ENCODE measurements at places on chromosomes 5 and 9.

- no peaks in the 10 kb centered on the region for H3K36me3 ChIP-seq
- DNase-seq = no peak
- H3K27ac ChIP-seq = no peak overlapping the region
- no peaks in the 10 kb centered on the region for H3K4me1 ChIP-seq
- H3K27me3 ChIP-seq = peaks cover 38% of the 10 kb centered on the region
Measured at GRCh38 chr5:5741418-5741817, 318.9 kb downstream of the ICE1 start.

DNA sequence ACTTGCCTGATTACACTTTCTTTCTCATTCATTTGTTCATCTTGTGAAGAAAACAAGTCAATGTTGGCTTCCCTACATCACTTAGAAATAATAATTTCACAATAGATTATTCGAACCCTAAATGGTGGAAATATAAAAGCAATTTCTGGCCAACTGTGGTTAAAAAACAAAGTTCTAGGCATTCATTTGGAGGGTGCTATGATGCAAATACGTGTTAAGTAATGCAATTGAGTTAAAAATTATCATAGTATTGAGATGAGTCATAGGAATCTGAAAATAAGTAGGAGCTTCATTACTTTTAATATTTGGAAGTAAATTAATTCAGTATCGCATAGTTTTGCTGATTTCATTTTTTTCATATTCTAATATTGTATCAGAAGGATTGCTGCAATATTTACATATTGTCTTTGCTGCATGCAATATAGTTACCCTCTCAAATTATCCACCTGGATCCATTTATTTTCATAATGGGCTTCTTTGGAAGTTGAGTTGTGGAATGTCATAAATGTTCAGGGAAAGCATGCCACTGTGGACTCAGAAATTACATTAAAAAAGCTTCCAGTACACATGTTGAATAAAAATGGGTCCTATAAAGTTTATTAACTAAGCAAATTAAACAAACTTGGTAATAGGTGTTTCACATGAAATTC, 647.7 kb upstream of the WWC1 start:
- H3K36me3 ChIP-seq = no peaks in the 10 kb centered on the region
- H3K27me3 ChIP-seq = no peaks in the 10 kb centered on the region
- peaks cover 29% of the 10 kb centered on the region for H3K4me1 ChIP-seq
- peak overlapping the region; percentile 59 for H3K27ac ChIP-seq

DNA sequence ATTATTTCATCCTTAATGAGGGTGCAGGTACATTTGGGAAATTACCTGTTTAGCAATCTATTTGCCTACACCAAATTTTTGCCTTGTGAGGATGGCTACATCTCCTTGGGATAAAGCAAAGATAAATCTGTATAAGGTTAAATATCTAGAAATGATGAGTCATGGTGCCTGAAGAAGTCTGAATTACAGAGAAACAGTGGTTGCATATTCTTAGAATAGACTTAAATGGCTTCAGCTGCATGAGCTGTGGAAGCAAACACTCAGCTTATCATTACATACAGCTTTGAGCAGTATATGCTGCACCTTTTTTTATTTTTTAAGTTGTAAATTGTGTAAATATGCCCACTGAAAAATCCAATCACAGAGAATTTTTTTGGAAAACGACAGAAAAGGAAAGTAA, 153.5 kb downstream of the RAPGEF6 start:
- H3K27ac ChIP-seq = no peak overlapping the region
- H3K4me3 ChIP-seq = no peak overlapping the region
- no peak for DNase-seq
- no peaks in the 10 kb centered on the region for H3K27me3 ChIP-seq
- H3K36me3 ChIP-seq = no peaks in the 10 kb centered on the region
- H3K4me1 ChIP-seq = no peaks in the 10 kb centered on the region

GRCh38 chr9:16705111-16705604, 165.3 kb downstream of the BNC2 start:
- peaks cover 54% of the 10 kb centered on the region for H3K4me1 ChIP-seq
- H3K36me3 ChIP-seq = no peaks in the 10 kb centered on the region
- DNase-seq = peak; percentile 95
- H3K27me3 ChIP-seq = no peaks in the 10 kb centered on the region

DNA sequence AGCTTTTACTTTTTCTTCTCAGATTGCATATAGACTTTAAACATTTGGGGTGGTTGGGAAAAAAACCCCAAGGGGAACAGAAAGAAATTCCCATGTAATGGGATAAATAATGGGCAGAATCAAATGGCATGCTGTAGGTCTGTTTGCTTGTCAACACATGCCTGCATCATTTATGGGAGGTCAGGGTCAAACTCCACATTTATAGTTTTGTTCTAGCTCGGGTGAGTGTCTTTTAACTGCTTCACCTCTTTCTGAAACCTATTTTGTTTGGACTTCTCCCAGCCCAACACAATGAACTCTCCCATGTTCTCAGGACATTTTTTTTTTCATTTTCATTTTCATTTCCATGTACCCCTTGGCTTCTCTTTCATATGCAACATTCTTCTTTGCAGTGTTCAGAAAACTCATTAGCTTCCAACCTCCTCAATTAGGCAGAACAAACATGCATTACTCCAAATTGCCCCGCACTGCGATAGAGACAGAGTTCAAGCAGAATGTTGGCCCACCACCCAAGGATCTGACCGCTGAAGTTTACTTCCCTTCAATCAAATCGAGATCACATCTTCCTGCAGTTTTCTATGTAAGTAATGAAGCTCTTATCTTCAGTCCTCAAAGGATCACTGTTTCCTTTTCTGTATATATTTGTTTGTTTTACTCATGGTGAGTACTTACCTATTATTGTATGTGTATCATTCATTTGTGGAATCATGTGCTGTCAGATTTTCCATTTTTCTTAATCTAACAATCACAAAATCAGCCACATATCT, 354.6 kb downstream of the ZSWIM6 start:
- no peaks in the 10 kb centered on the region for H3K36me3 ChIP-seq
- H3K4me3 ChIP-seq = no peak overlapping the region
- no peaks in the 10 kb centered on the region for H3K4me1 ChIP-seq
- H3K27me3 ChIP-seq = no peaks in the 10 kb centered on the region

DNA sequence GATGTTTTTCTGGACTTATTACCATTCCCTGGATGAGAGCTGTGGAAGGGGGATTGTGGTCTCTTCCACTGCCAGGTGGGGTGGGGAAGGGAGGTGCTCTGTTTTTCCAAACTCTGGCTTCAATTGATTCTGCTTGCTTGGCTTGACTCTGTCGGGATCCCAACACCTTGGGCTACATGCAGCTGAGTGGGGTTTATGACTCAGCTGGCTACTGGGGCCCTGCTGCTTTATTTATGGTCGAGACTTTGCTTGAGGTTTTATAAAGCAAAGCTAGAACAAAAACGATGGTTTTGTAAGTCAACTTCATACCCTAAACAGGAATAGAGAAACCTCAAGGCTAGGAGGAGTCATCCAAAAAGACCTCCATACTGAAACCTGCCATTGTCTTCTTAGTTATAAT, 76.3 kb downstream of the AOPEP start:
- no peak overlapping the region for H3K4me3 ChIP-seq
- no peak for DNase-seq
- peaks cover 34% of the 10 kb centered on the region for H3K4me1 ChIP-seq

- H3K27me3 ChIP-seq = no peaks in the 10 kb centered on the region
- H3K4me1 ChIP-seq = peaks cover 41% of the 10 kb centered on the region
- peak overlapping the region; percentile 93 for H3K27ac ChIP-seq
- peak; percentile 10 for DNase-seq
- H3K4me3 ChIP-seq = no peak overlapping the region
Measured at GRCh38 chr9:132647806-132648205, 22.0 kb downstream of the DDX31 start.

- H3K4me3 ChIP-seq = no peak overlapping the region
- H3K36me3 ChIP-seq = no peaks in the 10 kb centered on the region
- DNase-seq = peak; percentile 16
- H3K27ac ChIP-seq = no peak overlapping the region
- H3K27me3 ChIP-seq = peaks cover 68% of the 10 kb centered on the region
Measured at GRCh38 chr5:170251462-170251861, 18.7 kb downstream of the C5orf58 start.

GRCh38 chr9:93291536-93292287, 107.8 kb downstream of the WNK2 start:
- no peak for DNase-seq
- no peak overlapping the region for H3K4me3 ChIP-seq
- H3K27ac ChIP-seq = no peak overlapping the region
- H3K36me3 ChIP-seq = no peaks in the 10 kb centered on the region

DNA sequence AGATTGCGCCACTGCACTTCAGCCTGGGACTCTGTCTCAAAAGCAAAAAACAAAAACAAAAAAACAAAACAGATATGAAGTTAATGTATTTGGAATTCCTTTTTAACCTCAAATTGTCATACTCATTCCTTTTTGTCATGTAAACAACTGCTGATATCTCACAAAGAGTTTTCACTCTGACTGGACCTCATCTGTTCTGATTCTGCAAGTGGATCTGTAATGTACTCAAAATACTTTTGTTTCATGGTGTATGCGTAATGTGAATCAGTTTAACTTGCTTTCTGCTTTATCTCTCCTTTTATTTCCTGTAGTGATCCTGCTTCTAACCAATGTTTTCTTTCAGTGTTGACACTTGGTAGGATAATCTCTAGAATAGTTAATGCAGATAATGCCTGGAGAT, 106.7 kb downstream of the FOCAD start:
- no peak for DNase-seq
- no peak overlapping the region for H3K27ac ChIP-seq
- no peaks in the 10 kb centered on the region for H3K4me1 ChIP-seq
- H3K27me3 ChIP-seq = no peaks in the 10 kb centered on the region

- no peaks in the 10 kb centered on the region for H3K27me3 ChIP-seq
- peak; percentile 78 for DNase-seq
- no peak overlapping the region for H3K4me3 ChIP-seq
- no peaks in the 10 kb centered on the region for H3K36me3 ChIP-seq
- H3K4me1 ChIP-seq = peaks cover 13% of the 10 kb centered on the region
- H3K27ac ChIP-seq = no peak overlapping the region
Measured at GRCh38 chr9:106745457-106745856, 117.5 kb upstream of the ZNF462 start.

DNA sequence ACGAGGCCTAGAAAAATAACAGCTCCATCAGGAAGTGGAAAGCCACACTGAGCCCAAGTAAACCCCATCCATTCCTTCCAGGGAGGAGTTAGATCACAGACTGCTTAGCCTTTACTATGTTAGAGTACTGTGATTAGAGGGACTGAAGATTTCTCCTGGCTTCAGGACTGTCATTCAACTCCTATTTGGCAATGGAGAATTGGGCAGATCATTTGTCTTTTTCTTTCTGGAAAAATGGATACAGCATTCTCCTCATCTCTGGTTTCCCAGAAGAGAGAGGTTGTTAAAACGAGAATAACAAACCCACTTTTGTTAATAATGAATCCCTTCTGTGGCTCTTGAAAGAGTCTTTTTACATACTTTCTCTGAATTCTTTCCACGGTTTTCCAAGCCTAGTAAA, 150.4 kb downstream of the GABRB2 start:
- no peak overlapping the region for H3K27ac ChIP-seq
- no peaks in the 10 kb centered on the region for H3K36me3 ChIP-seq
- H3K4me3 ChIP-seq = no peak overlapping the region
- DNase-seq = no peak

- DNase-seq = peak; percentile 94
- H3K36me3 ChIP-seq = no peaks in the 10 kb centered on the region
- H3K27ac ChIP-seq = no peak overlapping the region
- no peaks in the 10 kb centered on the region for H3K27me3 ChIP-seq
- H3K4me3 ChIP-seq = no peak overlapping the region
Measured at GRCh38 chr5:126884269-126884819, 107.4 kb downstream of the LMNB1 start.

- no peaks in the 10 kb centered on the region for H3K27me3 ChIP-seq
- H3K4me1 ChIP-seq = no peaks in the 10 kb centered on the region
- H3K27ac ChIP-seq = no peak overlapping the region
- peaks cover 33% of the 10 kb centered on the region for H3K36me3 ChIP-seq
- DNase-seq = no peak
Measured at GRCh38 chr5:72908664-72909063, 47.2 kb upstream of the FCHO2 start.

GRCh38 chr9:116027511-116027910, 126.1 kb upstream of the PAPPA start:
- no peak overlapping the region for H3K27ac ChIP-seq
- no peaks in the 10 kb centered on the region for H3K36me3 ChIP-seq
- peak; percentile 29 for DNase-seq
- no peaks in the 10 kb centered on the region for H3K4me1 ChIP-seq
- no peak overlapping the region for H3K4me3 ChIP-seq

GRCh38 chr5:172870715-172871461, 36.8 kb downstream of the ERGIC1 start:
- peak; percentile 13 for DNase-seq
- no peak overlapping the region for H3K4me3 ChIP-seq
- no peaks in the 10 kb centered on the region for H3K27me3 ChIP-seq
- peak overlapping the region; percentile 99 for H3K27ac ChIP-seq

DNA sequence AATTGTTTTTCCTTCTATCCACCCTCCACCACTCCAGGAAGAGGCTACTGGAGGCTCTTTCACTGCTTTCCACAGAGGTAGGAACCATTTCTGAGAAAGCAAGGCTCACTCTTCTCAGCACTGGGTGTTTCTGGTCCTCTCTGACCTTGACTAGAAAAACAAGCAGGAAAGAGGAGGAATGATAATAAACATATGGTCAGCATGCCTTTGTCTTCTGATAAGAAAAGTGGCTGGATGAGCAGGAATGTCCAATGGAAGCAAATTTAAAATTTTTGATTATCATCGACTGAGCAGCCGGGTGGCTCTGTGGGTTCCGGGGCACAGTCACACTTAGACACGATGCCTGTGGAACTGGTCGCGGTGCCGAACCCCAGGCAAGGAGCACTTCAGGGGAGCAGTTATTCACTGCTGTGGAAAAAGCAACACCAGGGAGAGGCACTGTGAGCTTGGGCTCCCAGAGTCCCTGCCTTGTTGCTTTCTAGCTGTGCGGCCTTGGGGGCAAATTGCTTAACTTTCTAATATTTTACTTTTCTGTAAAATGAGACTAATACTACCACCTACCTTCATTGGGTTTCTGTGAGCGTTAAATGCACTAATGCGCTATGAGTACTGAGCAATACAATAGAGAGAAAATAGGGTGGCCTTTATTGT, 157.0 kb upstream of the LHFPL2 start:
- DNase-seq = no peak
- H3K27ac ChIP-seq = no peak overlapping the region
- peaks cover 10% of the 10 kb centered on the region for H3K4me1 ChIP-seq
- no peaks in the 10 kb centered on the region for H3K27me3 ChIP-seq
- no peaks in the 10 kb centered on the region for H3K36me3 ChIP-seq

DNA sequence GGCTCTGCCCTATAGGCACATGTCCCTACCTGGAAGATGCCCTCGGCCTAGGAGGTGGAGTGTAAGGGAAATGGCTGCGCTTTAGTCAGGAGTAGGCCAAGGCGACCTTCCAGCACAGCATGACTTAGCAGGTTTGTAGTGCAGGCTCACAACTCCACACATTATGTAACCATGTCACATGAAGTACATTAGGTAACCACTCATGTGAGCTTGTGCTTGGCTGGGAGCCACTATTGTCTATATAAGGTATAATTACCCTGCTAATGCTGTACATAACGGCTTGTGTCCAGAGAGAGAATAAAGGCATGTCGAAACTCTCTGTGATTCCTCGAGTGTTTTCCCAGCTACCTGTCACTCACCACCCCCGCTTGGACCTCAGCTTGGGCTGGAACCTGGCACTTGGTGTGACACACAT, 74.9 kb downstream of the CAMK4 start:
- 0 out of 2 replicates have a peak, but pooled peaks cover 5% of the 10 kb centered on the region for H3K4me1 ChIP-seq
- H3K27me3 ChIP-seq = peaks cover 30% of the 10 kb centered on the region
- no peak for DNase-seq
- H3K27ac ChIP-seq = no peak overlapping the region

- H3K4me3 ChIP-seq = no peak overlapping the region
- no peaks in the 10 kb centered on the region for H3K36me3 ChIP-seq
- no peaks in the 10 kb centered on the region for H3K27me3 ChIP-seq
- DNase-seq = no peak
Measured at GRCh38 chr9:110030632-110031031, 177.3 kb downstream of the C9orf152 start.

GRCh38 chr5:92144824-92145223, 761.7 kb upstream of the ARRDC3 start:
- no peak overlapping the region for H3K4me3 ChIP-seq
- no peaks in the 10 kb centered on the region for H3K27me3 ChIP-seq
- no peaks in the 10 kb centered on the region for H3K4me1 ChIP-seq
- H3K36me3 ChIP-seq = no peaks in the 10 kb centered on the region

All from PC-3 (cell line).